Activated naive CD4-positive, alpha-beta T cell treated with anti-CD3 and anti-CD28 coated beads, Interleukin-2, amount 10 ng/mL, durations not matched to agents 5 hours and 36 hours (primary cell): ENCODE measurements at places on chromosomes 3 and 15. TPM values are rescaled to one million over a fixed set of nuclear protein-coding genes. Genes with fewer than 3 reads are reported as not detected.

Gene LSAMP
- total RNA-seq = not detected

Gene ZIC1
- total RNA-seq = not detected

Gene CIB1
- total RNA-seq = 92.2 TPM

Gene GPR171
- 242 TPM for total RNA-seq

Gene ALPK3
- 0.20 TPM for total RNA-seq

Gene ZPLD1
- total RNA-seq = not detected

Gene NEK11
- 1.1 TPM for total RNA-seq

Gene DUOX2
- not detected for total RNA-seq

Gene HTD2
- total RNA-seq = 6.1 TPM

Gene THPO
- not detected for total RNA-seq

Gene MDFIC2
- not detected for total RNA-seq

Gene RASSF1
- 102 TPM for total RNA-seq

Gene UNC13C
- not detected for total RNA-seq
